ENCODE measurements at places on chromosomes 5 and 9.

DNA sequence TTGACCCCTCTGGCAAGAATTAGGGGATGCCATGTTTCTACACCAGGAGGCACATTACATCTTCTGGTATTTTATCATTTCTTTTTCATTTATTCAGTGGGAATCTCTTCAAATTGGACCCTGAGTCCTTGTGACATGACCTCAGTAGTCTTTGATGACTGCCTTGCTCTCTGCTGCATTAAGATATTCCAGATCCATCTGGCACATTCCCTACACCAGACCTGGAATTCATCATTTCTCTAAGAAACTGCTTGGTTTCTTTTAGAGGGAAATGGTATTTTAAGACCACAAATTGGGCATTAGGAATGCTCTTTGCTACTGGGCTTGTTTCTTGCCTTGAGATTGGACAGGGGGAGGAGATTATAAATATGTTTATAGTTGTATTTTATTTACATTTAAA lies 61.0 kb downstream of the GALNT10 start:
- no peak for DNase-seq

GRCh38 chr9:106890608-106891007 lies 27.6 kb downstream of the ZNF462 start:
- DNase-seq = no peak

DNA sequence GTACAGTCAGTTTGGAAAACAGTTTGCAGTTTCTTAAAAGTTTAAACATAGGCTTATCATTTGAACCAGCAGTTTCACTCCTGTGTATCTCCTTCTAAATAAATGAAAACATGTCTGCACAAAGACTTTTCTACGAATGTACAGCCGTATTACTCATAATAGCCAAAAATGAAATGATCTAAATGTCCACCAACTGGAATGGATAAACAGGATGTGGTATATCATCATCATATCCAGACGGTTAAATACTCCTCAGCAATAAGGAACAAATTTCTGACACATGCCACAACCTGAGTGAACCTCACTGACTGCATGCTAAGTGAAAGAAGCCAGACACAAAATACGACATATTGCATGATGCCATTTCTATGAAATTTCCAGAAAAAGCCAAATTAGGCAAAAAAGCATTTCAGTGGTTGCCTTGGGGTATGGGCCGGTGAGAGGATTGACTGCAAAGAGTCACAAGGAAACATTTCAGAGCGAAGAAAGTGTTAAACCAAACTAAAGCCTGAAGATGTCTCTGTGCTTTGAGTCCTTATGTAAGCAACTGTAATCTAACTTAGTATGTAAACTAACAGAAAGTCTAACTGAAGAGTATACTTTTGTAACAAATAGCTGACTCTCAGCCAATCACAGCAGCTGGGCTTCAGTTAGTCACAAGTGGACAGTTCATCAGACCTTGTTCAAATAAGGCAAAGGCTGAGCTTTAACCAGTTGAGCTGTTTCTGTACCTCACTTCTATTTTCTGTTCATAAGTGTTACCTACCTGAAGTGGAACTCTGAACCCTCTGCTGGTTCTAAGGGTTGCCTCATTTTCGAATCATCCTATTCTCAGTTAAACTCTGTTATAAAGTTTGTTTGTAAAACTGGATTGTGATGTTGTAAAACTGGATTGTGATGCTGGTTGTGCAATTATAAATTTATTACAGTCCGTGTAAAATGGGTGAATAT lies 65.2 kb downstream of the TRIO start:
- DNase-seq = peak; percentile 51

DNA sequence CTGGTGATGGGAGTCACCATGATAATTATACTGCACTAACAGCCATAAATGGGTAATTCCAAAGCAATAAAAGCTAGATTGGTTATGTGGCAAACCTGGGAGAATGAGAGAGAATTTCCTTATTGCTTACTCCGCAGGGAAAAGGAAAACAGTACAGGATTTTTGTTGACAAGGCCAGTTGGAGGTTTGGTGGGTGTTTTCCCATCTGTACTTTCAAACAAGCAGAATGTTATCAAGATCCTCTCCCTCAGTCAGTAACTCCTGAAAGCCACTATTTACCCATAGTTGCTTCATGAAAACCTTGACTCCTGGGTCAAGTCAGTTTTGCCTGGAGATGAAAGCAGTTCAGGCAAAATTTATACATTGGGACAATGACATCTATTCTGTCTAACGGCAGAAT lies 26.4 kb downstream of the IL9 start:
- DNase-seq = no peak

GRCh38 chr5:158560170-158560569 lies 539.5 kb downstream of the EBF1 start:
- DNase-seq = peak; percentile 46

DNA sequence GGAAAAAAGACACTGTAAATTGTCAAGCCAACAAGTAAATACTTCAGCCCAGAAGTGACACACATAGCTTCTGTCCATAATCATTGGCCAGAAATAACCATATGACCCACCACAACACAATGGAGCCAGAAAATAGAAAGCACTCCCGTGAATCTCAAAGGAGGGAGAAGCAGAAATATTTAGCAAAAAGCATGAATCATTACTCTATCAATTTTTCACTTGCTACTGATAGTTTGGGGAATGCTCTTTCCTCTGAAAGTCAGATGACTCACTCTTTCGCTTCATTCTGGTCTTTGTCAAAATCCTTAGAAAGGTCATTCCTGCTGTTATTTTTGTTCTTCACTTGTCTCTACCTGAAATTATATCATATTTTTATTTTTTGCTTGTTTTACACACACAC lies 312.6 kb downstream of the TMEM232 start:
- no peak for DNase-seq

DNA sequence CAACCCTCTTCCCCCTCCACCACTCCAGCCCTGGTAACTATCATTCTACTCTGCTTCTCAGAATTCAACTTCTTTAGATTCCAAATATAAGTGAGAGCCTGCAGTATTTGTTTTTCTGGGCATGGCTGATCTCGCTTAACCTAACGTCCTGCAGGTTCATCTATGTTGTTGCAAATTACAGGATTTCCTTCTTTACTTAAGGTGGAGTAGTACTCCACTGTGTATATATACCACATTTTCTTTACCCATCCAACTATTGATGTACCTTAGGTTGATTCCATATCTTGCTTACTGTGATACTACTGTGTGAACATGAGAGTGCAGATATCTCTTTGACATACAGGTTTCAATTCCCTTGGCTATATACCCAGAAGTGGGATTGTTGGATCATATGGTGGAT lies 106.3 kb upstream of the ZNF366 start:
- DNase-seq = no peak

DNA sequence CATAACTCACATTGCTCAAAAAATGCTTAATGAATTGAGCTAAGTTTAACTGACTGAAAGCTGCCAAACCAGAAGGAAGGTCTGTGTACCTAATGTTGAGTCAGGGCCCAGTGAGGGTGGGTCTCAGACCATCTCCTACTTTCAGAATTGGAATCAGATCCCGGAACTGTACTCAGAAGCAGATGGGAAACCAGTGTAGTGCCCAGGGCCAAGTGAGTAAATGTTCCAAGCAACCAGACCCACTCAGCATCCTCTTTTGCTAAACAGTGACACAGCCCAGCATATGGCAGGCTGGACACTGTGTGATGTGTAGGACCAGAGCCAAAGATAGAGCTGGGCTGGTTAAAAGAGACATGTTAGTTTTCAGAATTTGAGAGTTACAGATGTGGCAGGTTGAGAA lies 94.1 kb downstream of the PLCXD3 start:
- no peak for DNase-seq
